ENCODE measurements at places on chromosomes 16 and 17. TPM values are rescaled to one million over a fixed set of nuclear protein-coding genes. Genes with fewer than 3 reads are reported as not detected.

PTGES3L gene
- 0.29 TPM for total RNA-seq

CNTROB gene
- 21.5 TPM for total RNA-seq

KRTAP4-5 gene
- total RNA-seq, result not detected

SMIM22 gene
- not detected for total RNA-seq

DPEP3 gene
- total RNA-seq, result not detected

CLEC3A gene
- total RNA-seq, result not detected

MYO15B gene
- total RNA-seq, result 0.88 TPM

PLEKHH3 gene
- total RNA-seq, result 14.7 TPM

TBC1D3K gene
- total RNA-seq, result not detected

MYH3 gene
- total RNA-seq, result 1.8 TPM

SLC6A2 gene
- not detected for total RNA-seq
